ENCODE measurements at places on chromosomes 13 and 19.

DNA sequence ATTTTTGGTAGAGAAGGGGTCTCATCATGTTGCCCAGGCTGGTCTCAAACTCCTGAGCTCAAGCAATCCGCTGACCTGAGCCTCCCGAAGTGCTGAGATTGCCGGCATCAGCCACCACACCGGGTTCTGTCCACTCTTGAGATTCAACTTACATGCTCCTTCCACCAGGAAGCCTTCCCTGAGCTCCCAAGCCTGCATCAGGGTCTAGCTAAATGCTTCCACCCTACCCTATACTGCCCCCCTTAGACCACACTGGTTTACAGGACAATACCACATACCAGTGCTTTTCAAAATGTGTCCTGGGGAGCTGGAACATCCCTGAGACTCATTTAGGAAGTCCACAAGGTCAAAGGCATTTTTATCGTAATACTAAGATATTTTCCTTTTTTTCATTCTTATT, 15.1 kb upstream of the CACNG8 start:
- no peak for DNase-seq

GRCh38 chr13:58376775-58377174, 745.2 kb downstream of the PCDH17 start:
- DNase-seq: no peak

DNA sequence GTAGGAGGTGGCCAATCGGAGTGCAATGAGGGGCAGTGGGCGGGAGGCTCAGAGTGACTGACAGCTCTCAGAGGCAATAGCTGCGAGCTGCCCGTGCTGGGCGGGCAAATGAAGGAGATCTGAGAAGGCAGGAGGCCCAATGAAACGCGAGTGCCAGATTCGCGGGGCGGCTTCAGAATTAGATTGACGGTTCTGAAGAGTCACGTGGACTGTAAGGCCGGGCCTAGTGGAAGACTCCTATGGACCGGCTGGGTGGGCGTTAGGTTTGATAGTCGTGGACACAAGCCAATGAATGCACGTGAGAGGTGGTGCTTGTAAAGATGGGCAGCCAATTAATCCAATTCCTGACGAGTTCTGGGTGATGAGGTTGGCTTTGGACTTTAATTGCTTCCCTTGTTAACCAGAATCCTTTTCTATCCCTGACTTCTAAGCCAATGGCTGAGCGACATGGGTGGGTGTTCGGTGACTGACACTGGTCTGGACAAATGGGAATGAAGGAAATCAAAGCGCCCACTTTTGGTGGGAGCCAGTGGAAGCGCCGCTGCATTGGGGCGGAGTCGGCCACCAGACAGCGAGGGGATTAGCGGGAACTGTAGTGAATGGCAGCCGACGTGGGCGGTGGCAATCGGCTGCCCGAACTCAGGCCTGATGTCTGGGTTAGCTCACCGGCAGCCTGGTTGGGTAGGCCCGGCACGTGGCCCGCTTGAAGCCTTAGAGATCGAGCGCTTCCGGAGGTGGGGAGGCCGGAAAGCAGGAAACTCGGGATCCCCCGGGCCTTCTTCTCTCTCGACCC, 524 bp upstream of the KHSRP start:
- peak; percentile 98 for DNase-seq

DNA sequence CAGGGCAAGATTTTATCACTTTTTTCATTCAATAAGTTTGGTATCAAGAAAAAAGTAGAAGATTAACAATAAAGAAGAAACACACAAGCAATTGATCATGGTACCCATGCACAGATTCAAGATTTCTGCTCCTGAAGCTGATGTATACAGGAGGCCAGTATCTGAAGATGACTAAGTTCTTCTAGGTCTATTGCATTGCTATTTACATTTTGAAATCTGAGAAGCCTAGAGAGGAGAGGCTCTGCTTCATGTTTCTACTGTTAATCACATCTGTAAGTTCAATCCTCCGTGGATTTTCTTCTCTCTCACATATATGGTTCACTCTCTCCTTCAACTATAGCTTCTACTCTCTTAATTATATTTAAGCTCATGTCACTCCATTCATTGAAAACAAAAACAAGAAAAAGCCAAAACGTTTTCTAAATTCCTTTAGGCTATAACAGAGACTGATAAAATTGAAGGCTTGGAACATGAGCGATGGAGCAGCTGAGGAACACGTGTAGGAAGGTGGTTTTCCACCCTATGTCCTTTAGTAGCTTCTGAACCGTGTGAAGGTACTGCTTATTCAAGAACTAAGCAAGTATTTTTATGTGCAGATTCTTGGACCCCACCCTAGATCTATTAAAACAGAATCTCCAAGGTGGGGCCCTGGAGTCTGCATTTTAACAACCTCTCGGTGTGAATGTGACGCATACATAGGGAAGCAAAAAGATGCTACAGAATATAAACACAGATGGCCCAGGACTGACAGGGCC, 198.2 kb downstream of the EFNB2 start:
- no peak for DNase-seq

DNA sequence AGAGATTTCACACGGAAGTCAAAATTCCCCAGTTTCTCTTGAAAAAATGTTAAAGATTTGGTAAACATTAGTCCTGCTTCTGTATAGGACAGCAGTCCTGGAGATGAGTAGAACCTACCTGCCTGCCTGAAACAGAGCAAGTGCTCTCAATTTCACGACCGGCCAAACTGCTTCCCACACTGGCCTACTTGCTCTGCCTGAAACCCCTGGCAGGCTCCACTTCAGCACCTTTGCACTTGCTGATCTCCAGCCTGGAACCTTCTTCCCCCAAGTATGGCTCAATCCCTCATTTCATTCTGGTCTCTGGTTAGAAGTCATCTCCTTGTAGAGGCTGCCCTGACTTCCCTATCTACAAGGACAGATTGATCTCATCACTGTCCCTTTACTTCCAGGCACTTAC, 271.4 kb downstream of the DLEU7 start:
- DNase-seq: no peak

GRCh38 chr19:58407658-58408151, 744 bp upstream of the ZNF584 start:
- no peak for DNase-seq

DNA sequence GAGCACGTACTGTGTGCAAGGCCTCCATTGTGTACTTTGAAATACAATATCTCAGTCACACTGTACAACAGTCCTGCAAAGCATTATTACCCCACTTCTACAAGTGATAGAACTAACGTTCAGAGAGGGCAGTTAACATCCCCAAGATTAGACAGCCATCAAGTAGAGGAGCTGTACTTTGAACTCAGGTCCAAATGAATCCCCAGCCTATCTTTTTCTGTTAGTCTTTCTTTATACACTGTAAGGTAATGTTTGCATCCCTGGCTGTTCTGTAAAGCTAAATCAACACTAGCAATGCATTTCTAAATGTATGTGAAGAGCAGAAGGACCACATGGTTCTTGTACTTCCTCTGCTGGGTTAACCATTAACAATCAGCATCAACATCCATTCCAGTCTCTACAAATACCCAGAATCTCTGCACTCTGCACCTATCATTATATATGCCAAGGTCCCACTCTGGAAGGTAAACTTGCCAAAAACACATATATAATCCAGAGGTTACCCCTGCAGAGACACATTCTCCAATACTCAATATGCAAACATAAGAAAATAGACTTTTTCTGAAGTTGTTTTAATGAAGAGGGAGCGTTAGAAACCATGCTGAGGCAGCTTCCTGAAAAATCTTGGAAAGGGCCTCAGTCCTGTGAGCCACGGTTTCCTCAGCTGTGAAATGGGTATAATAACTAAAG, 182.3 kb downstream of the MZT1 start:
- DNase-seq: no peak
